GM13976 (cell line): ENCODE measurements at places on chromosomes 12 and 14.

DNA sequence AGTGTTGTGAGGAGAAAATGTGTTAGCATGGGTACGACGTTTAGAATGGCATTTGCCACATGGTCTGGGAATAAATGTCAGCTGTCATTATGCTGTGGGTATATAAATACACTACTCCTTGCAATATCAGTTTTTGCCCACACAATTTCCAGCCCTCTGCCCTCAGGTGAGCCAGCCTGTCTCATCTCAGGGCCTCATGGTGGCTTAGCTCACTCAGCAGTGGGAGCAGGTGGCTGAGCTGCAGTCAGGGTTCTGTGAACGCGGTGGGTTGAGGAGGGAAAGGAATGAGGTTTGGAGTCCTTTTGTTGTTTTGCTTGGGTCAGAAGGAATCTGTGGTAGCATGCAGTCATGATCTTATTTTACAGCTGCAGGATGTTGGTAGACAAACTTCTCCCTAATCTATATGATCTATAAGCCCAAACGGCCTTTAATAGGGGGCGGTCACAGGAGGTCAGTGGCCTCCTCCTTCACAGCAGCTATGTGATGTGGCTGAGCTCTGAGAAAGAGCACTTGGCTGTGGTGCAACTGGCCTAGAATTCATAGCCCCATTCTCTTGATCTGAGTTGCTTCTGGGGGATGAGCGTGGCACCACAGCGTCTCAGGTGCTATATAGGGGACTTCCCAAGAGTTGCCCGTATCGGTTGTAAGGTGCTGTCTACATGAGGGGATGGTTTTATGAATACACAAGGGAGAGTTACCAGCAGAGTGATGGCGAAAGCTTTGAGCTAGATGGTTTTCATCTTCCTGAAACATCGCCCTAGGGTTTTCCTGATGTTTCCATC is 27.8 kb upstream of the KCNA5 start:
- DNase-seq: no peak

- no peak for DNase-seq
These were observed 273.1 kb downstream of the C12orf50 start for GRCh38 chr12:87756111-87756510.

- DNase-seq: no peak
These were observed 37.4 kb downstream of the RERG start for GRCh38 chr12:15183821-15184220.

- no peak for DNase-seq
These were observed 265.3 kb downstream of the SOX5 start for GRCh38 chr12:23684121-23684520.
